ENCODE measurements at places on chromosomes 1 and 21. TPM values are rescaled to one million over a fixed set of nuclear protein-coding genes. Genes with fewer than 3 reads are reported as not detected.

Gene TMEM82
- total RNA-seq: not detected

Gene FNDC10
- 3.5 TPM for total RNA-seq

Gene FAM78B
- 0.33 TPM for total RNA-seq

Gene VANGL2
- 6.0 TPM for total RNA-seq

Gene PHLDA3
- 132 TPM for total RNA-seq

Gene PLK3
- total RNA-seq: 106 TPM

Gene SH2D1B
- total RNA-seq: not detected

All from mammary epithelial cell (primary cell).